ENCODE measurements at places on chromosomes 7 and 10.

DNA sequence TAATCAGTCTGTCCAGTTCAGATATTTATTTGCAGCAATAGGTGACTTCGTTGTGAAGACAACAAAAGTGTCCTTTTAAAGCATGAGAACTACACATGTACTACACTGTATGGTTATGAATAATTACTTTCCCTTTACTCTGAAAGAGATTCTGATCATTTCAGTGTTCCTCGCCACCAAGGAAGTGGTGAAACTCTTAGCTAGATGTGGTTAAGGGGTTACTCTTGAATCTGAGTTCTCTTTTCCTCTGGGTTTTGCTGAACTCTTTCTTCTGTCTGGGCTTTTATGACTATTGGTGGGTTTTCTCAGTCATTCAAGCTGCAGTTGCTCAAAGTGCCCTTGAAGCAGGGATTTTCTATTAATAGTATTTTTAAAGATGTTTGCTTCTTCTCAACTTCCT lies 127.9 kb upstream of the SEM1 start:
- no peak for DNase-seq

GRCh38 chr10:73653701-73654100 lies 2.1 kb downstream of the SYNPO2L start:
- peak; percentile 77 for DNase-seq

DNA sequence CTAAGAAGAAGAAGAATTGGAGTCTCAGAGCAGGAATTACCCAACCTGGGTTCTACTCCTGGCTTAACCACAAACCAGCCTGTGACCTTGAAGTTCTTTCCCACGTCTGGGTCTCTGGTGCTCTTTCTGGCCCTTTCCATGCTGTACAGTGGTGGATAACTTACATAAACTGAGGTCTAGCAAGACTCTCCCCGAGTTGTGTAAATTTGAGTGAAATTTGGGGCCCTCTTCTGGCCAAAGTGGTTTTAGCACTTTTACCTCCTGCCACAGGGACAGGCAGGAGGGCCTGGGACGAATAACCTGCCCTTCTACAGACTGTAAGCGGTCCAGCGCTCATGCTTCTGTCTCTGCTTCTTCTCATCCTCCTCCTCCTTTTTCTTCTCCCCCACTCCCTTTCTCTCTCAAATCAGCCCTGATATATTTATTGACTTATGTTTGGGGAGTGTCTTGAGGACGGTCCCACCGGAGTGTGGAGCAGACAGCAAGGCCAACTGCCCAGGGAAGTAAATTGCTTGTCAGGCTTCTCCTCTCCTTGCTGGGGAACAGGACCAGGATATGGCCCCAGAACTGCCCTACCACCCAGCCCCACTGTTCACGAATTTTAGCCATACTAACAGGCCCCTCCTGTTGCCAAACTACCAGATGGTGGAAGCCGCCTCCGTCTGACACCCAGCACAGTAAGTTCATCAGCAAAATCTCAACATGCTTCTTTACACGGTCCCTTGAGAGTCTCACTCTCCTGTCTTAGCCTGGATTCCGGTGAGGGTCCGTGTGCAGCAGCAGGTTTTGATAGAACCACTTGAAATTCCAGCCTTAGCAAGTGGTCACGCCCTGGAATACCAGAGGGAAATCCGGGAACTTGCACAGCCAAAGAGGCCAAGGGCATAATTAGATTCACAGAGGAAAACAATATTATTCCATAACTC lies 4.0 kb upstream of the SH3PXD2A start:
- peak; percentile 62 for DNase-seq

DNA sequence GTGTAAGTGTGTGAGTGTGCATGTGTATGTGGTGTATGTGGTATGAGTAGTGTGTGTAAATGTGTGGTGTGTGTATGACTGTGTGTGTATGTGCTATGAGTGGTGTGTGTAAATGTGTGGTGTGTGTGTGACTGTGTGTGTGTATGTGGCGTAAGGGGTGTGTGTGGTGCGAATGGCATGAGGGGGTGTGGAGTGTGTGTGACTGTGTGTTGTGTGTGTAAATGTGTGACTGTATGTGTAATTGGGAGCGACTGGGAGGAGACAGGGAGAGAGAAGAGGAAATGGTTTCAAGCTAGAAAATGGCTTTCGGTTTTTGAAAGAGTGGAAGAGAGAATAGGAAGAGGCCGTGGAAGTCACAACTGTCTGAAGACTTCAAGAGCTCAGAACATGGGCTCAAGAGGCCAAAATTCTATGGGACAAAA lies 23.6 kb upstream of the GATAD1 start:
- no peak for DNase-seq

GRCh38 chr7:40008223-40008815 lies 58.3 kb downstream of the CDK13 start:
- DNase-seq, result no peak

DNA sequence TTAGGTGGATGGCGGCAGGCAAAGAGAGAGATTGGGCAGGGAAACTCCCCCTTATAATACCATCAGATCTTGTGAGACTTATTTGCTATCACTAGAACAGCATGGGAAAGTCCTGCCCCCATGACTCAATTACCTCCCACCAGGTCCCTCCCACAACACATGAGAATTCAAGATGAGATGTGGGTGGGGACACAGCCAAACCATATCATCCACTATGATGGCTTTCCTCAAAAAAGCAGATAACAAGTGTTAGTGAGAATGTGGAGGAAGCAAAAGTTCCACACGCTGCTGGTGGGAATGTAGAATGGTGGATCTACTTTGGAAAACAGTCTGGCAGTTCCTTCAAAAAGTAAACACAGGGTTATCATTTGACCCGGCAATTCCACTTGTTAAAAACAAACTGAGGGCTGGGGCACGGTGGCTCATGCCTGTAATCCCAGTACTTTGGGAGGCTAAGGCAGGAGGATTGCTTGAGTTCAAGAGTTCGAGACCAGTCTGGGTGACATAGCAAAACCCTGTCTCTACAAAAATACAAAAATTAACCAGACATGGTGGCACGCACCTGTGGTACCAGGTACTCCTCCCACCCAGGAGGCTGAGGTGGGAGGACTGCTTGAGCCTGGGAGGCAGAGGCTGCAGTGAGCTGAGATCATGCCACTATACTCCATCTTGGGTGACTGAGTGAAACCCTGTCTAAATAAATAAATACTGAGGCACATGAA lies 161.4 kb upstream of the EEPD1 start:
- DNase-seq, result no peak

- no peak for DNase-seq
Observed at GRCh38 chr7:38463277-38464225, 167.6 kb downstream of the AMPH start.

GRCh38 chr7:2619116-2619515 lies 12.7 kb upstream of the TTYH3 start:
- DNase-seq, result no peak

- DNase-seq, result no peak
Observed at GRCh38 chr7:36942955-36943354, 218.7 kb upstream of the AOAH start.

- no peak for DNase-seq
Observed at GRCh38 chr10:82796510-82796909, 921.5 kb downstream of the NRG3 start.

DNA sequence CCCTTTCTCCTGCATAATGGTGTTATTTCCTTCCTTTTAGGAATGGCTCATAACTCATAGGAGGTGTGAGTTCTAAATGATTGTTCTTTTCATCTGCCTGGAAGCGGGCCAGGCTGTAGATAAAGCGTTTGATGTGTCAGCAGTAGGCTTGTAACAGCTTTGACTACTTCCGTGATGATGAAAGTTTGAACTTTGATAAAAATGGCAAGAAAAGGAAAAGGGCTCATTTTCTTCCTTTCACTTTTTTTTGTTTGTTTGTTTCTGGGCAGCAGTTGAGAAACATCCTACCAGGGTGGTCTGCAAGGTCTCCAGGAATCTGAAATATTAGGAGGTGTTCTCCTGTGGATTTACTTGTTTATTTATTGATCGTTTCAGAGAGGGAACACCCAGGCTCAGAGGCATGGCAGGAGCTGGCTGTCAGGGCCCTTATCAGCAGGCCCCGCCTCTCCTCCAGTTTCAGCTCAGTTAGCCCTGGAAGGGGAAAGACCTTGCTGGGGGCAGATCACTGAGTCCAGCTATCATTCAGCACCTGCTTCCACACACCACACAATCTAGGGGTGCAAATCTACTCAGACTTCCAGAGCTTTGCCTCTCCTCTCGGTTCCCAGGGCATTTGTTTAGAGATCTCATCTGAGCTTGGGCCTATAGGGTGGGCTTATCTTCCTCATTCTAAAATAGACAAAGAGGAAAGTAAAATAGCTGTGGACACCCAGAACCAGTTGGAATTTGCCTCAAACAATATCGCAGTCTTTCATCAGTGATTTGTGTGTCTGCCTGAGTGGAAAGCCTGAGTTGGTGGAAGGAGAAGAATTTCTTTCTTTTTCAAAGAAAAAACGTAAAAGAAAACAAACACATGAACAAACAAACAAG lies 130.9 kb downstream of the BMPER start:
- no peak for DNase-seq

DNA sequence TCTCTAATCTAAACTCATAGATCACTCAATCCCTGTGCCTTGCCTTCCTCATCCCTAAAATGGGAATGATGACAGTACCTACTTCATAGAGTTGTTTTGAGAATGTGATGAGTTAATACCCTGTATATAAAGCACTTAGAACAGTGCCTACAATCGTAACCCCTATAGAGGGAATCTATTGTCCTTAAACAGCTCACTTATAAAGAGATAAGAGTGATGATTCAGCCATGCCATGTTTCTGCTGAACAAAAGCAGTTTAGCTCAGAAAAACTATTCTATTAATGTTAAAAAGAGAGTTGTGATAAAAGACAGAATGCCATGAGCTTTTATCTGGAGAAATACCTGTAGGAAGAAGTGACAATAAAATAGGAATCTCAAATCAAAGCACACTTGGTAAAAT lies 63.6 kb downstream of the CUBN start:
- no peak for DNase-seq

DNA sequence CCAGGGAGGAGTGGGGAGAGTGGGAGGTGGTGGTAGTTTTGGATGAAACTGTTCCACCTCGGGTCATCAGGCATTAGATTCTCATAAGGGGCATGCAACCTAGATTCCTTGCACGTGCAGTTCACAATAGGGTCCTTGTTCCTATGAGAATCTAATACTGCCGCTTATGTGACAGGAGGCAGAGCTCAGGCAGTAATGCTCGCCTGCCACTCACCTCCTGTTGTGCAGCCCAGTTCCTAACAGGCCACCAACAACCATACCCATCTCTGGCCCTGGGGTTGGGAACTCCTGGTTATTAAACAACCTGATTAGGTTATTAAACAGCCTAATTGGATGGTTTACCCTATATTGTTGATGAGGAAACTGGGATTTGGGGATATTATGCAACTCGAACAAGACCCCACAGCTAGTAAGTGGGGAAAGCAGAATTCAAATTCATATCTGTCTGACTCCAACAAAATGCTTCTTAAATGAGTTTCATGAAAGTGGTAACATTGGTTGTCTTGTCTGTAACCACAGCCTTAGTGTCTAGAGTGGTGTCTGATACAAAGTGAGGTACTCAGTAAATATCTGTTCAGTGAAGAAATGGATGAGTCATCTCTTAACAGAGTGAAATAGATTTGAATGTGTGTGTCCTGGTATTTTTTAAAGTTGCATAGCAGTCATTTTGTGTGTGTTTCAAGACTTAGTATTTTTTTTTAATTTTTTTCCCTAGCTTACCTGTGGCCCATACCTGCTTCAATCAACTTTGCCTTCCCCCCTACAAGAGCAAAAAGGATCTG lies 101.6 kb downstream of the HECTD2 start:
- no peak for DNase-seq

DNA sequence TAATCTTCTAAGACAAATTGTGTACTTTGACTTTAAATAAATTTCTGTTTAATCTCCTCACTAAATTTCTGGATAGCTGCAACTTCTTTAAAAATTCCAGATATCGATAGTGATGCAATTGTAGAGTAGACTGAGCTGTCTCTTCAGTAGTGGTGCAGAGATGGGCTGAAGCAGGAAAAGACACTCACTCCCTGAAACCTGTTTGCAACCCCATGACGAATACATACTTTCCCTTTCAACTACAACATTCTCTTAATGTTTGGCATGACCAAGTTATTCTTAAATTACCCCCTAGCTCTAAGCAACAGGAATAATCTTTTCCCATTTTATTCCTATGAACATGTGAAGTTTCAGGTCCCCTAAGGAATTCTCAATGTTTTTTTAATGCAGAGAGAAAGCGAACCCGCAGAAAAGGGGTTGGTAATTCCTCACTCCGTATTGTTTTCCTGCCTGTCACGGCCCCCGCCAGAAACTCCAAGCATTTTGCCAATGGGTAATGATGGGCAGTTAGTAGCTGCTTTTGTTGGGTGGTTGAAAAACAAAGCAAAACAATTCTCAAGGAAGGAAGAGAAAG lies 1.3 kb downstream of the THSD7A start:
- DNase-seq, result no peak

DNA sequence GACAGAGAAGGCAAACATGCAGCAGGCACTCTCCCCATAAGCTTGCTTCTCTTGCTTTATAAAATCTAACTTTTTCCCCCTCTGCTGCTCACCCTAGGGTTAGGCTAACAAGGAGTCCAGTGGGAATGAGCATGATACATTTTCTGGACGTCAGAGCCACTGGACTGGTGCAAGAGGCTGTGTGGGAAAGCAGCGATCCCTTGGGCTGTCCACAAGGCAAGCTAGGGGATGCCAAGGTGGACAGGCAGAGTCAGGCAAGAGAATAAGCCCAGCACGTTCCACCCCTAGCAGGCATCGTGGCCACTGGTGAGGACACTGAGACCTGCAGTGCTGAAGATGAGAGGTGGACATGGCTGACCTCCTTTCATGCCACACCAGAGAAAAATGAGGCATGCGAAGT lies 290.9 kb upstream of the ZMIZ1 start:
- DNase-seq, result no peak

GRCh38 chr7:3943779-3944520 lies 642.9 kb downstream of the SDK1 start:
- DNase-seq, result no peak

DNA sequence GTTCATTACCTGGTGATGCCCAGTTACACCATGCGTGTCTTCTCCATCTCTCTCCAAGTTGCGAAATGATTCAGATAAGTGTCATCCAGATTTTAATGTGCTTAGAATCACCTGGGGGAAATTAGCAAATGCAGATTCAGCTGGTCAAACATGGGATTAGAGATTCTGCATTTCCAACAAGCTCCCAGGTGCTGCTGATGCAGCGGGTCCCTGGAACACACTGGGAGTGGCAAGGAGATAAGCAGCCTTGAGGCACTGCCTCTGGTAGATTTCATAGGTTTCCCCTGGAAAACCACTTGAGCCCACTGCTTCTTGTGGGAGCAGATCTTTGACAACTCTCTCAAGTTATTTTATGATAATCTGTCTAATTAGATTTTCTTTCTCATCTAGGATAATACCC lies 196.0 kb upstream of the C7orf33 start:
- no peak for DNase-seq

DNA sequence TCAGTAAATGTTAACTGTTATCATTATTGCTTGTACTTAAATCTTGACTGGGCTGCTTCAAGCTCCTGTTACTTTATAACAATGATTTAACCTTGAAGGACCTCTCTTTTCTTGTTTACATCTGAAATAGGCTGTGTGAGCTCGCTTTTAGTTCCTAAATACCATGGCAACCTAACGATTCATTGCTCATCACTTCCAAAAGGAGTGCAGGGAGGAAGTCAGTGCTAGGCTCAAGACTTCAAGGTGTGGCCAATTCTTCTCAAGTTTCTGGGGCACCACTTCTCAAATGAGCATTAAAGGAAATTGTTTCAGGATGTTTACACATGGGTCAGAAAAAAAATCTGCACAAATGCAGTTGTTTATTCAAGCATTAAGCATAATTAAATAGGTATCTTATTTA lies 284.2 kb downstream of the MTERF1 start:
- no peak for DNase-seq
